ENCODE measurements at places on chromosomes 2 and 18.

- DNase-seq: no peak
Observed at GRCh38 chr18:10114717-10115463, 201.1 kb downstream of the VAPA start.

- DNase-seq: no peak
Observed at GRCh38 chr2:206915121-206915520, 24.2 kb upstream of the CPO start.

GRCh38 chr2:85719609-85720240, 25.6 kb downstream of the GNLY start:
- DNase-seq: no peak

DNA sequence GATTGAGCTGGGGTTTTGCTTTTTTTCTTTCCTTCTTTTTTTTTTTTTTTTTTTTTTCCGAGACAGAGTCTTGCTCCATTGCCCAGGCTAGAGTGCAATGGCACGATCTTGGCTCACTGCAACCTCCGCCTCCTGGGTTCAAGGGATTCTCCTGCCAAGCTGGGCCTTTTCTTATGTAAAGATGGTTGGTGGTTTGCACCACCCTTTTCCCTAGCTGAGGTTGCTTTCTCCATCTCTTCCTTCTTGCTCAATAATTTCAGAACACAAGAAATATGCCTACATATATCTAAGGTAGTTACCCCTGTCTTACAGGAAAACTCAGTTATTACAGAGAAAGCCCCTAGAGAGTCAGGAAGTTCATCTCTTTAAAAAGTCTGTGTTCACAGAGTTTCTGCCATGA, 7.0 kb downstream of the TTC39C start:
- no peak for DNase-seq

- no peak for DNase-seq
Observed at GRCh38 chr2:28717339-28717758, 34.3 kb upstream of the PPP1CB start.

DNA sequence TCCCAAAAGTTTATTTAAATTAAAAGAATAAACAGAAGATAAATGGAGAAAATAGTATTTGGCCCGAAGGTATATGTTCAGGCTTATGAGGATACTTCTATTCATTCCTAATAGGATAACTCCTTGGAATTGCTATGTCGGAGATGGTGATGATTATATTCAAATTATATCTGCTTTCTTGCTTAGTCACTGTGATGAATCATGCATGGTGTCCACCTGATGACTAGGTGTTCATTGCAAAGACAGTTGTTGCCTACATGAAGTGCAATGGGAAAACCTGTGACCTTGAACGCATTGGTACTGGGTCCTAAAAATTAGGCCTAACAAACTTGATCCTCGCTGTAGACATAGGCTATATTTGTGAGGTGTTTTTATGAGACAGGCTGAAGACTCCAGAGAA, 617.3 kb upstream of the ZEB2 start:
- DNase-seq: no peak

GRCh38 chr2:240823449-240824336, 3.7 kb upstream of the KIF1A start:
- no peak for DNase-seq

- no peak for DNase-seq
Observed at GRCh38 chr2:67848551-67849285, 214.1 kb downstream of the C1D start.

DNA sequence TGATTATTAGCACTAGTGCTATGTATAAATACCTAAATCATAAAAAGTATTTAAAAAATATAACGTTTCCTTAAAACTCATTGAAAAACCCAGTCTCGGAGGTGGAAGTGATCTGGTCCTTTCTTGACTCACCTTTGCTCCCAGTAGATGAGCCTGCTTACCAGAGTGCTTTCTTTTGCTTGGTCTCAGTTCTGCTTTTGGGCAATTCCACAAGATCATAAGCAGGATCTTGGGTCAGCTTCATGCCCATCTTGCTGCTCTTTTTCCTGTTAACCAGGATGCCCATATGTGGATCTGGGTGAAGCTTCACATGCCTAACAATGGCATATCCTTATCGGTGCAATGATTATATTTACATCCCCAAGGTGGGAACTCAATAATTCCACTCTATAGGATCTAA, 332.1 kb upstream of the FAM98A start:
- no peak for DNase-seq

DNA sequence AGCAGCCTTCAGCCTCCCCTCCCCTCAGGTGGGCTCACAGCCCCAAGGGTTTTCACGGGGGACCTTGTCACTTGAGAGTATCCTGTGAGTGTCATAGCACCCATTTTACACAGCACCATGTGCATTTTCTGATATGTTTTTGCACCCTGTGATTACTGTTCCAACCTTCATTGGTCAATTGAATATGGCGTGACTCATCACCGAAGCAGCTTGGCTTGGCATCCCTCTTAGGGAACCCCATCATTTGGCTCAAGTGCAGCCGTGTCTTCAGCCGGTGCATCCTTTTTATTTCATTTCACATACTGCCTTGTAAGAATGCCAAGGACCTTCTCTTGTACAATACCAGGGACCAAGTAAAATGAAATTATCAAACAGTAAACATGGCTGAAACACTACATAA, 57.6 kb downstream of the NPAS2 start:
- no peak for DNase-seq

All from cerebellar nuclear complex (tissue), 1 donor.